Kidney glomerular epithelial cell (primary cell): ENCODE measurements at places on chromosomes 12 and 14.

- DNase-seq: no peak
These were observed 74.9 kb downstream of the PPP2R5E start for GRCh38 chr14:63468294-63468693.

DNA sequence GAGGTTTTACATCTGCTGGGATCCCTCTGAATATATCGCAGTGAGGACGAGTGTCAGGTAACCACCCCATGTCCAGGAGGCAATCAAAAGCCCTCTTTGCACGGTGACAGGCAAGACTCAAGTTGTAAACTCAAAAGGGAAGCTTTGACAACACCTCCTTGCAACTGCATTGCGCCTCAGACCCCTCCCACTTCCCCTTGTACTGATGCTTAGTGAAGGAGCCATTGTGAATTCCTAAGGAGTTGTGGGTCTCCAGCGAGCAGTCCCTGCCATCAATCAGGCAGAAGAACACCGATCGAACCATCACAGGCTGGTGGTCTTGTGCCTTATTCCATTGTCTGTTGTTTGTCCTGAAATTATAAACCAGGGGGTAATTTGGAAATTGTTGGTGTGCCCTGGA is 112.6 kb downstream of the CCDC60 start:
- no peak for DNase-seq

GRCh38 chr12:22860926-22861325 is 236.0 kb downstream of the ETNK1 start:
- DNase-seq: no peak

- no peak for DNase-seq
These were observed 356.0 kb downstream of the DUSP6 start for GRCh38 chr12:88996200-88996788.

DNA sequence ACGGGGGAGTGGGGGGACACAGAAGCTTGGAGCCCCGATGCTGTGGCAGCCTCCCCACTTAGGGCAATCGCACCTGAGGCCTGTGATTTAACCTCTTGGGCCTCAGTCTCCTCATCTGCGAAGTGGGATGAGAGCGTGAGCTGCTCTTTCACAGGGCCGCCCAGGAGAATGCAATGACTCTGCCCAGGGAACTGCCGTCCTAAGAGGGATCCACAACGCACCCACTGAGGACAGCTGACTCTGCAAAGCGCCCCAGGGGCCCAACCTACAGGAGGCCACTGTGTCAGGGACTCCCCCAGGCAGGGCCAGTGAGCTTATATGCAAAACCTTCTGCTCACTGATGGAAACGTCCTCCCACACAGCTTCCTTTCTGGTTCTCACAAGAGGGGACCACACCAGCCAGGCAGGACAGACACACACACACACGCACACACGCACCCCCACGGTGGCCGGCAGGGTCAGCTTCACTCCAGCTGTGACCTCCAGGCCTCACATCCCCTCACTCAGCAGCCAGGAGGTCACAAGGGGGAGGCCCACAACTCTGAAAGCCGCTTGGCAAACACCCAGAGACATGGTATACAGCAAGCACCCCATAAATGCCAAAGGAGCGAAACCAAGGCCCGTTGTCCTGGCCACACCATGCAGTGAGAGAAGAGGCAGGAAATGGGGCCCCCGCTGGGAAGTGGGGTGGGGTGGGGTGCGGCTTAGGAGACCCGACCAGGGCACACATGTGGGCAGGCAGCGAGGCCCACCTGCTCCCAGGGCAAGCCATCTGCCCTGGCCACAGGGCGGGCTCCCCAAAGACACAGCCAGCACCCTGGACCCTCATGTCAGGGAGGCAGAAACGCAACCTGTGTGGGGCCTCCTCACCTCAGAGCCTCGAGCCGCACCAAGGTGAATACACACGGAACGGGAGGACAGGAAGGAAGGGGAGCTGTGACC is 73.3 kb downstream of the NCOR2 start:
- no peak for DNase-seq

DNA sequence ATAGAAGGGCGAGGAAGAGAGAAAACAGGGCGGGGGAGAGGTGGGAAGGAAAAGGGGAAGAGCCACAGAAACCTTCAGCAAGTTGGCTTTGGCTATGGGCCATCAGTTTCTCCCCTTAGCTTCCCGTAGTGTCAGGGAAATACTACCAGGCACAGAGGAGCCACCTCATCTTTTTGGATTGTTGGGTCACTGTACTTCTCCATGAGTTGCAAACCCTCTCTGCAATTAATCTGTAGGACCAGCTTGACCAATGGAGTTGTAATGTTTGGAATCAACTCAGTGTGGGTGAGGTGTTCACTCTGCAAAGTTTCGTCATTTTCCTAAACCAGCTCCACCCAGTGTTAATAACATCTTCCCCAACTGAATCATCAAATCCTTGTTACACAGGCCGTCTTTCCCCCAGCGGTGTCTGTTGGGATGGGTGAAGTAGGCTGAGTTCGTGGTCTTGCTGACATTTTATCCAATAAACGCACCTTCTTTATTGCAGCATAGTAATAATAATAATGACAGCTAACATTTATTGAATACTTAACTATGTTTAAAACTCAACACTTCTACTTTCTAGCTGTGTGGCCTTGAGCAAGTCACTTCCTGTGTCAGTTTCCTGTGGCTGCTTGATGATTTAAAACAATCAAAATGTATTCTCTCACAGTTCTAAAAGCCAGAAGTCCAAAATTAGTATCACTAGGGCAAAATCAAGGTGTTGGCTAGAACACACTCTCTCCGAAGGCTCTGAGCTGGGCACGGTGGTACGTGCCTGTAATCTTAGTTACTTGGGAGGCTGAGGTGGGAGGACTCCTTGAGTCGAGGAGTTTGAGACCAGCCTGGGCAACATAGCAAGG is 8.1 kb upstream of the GLTP start:
- no peak for DNase-seq

- DNase-seq: no peak
These were observed 7.8 kb downstream of the PELI2 start for GRCh38 chr14:56125772-56126636.

DNA sequence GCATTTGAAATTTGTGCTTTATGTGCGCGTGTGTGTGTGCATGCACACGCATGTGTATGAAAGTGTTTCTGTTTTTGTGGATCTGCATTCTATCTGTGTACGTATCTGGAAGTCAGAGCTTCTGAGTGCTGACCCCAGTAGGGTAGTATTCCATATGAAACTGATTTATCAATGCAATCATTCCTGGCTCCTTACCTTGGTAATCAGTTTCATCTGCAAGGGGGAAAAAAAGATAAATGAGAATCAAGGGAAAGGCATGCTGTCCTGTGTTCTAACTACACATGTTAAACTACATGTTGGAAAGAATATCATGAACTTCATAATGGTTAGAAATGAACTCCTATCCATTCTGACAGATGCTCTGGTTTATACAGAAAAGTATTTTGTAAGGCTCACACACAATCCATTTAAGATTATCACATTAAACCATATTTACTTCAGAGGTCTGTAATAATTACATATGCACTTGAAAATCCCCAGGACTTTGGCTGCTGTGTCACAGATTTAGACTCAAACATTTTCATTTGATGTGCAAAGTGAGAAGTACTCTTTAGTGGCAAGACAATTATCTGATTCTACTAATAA is 276.1 kb upstream of the LMO3 start:
- no peak for DNase-seq

DNA sequence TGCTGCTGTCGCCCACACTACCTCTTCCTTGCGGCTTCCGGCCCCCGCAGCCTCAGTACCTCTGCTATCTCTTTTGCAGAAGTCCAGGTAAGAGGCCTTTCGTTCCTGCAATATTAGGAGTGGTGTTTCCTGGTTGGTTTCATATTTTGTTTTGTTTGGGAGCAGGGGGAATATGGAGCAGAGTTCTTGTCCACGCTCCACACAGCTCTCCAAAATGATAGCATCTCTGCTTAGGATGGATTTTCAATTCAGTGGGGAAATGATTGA is 768 bp downstream of the OXA1L start:
- no peak for DNase-seq

GRCh38 chr14:105274637-105275036 is 26.2 kb downstream of the BRF1 start:
- DNase-seq: no peak
